COR-L47 (cell line): ENCODE measurements at places on chromosomes 7 and 10.

GRCh38 chr7:86914551-86914950 is 144.9 kb downstream of the ELAPOR2 start:
- DNase-seq, result peak; percentile 44

DNA sequence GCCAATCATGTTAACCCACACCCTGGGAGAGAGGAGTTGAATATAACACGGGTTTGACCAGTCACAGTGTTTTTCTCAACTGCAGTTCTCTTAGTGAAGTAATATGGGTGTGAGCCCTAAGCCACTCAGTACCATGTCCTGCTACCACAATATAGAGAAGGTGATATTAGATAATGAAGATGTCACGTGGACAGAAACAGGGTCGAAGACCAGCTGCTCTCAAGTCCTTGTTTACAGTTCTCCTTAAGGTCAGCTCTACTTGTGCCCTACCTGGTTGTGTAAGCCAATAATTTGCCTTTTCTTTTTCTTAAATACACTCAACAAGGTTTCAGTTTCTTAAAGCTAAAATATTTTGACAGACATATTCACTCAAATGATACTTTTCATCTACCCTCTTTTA is 128.3 kb upstream of the POT1 start:
- no peak for DNase-seq

DNA sequence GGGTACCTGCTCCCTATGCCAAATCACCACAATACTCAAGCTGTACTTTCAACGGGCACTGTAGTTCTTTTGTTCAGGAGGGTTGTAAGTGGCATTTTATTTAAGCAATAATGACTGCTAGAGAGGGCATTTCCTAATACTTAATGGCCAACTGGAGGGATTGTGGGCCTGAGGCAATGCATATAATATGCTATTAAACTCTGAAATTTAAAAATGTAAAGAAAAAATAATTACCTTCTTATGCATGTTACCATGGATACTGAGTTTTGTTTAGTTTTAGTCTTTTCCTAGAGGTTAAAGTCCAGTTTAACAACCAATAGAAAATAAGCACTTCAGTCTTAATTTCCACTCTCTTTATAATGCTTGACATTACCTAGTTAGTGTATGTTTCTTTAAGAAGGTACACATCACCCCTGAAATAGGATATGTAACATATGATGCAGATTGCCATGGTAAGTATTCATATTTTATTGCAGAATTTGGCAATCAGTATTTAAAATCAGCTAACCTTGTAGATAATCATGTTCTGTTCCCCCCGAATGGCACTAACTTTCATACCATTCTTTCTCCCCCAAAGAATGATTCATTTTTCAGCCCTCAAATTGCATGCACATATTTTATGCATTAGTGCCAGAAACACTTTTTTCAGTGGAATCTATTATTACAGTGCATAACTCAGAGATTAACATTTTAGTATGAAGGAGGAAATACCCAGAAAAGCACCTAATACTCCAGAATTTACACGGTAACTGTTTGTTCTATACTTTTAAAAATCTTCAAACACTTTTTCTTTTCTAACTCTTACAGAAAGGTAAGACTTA is 90.3 kb upstream of the ZNF438 start:
- DNase-seq, result no peak

DNA sequence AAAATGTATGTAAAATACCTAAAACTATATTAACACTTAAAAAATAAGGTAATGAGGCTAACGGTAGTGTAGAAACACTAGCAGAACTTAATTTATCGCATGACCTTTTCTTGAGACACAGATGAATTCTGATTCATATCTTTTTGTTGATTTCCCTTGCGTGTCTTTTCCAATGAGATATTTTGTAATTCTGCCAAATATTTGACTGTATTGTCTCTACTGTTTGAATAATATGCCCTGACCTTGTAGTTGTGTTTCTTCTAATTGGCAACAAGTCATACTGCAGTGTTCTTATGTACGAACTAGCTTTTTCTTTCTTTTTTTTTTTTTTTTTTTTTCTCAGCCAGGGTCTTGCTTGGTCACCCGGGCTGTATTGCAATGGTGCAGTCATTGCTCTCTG is 9.2 kb upstream of the ABCB1 start:
- DNase-seq, result no peak

DNA sequence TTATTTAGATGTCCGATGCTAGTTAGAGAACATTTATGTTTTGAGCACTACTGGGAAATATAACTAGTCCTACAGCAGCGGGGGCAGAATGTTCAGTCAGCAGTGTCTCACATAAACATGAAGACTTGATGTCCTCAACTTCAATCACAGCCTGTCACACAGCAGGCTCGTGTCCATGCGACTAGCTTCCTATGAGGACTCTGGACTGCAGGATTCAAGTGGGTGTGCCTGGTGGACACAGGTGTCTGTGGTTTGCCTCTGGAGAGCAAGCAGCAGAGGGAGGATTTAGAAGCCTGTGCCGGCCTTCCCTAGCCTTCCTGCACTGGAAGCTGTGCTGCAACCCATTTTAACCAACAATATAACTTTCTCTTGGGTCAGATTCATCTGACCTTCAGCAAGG is 30.0 kb upstream of the LANCL2 start:
- no peak for DNase-seq

GRCh38 chr10:44069573-44069972 is 315.3 kb downstream of the CXCL12 start:
- no peak for DNase-seq

DNA sequence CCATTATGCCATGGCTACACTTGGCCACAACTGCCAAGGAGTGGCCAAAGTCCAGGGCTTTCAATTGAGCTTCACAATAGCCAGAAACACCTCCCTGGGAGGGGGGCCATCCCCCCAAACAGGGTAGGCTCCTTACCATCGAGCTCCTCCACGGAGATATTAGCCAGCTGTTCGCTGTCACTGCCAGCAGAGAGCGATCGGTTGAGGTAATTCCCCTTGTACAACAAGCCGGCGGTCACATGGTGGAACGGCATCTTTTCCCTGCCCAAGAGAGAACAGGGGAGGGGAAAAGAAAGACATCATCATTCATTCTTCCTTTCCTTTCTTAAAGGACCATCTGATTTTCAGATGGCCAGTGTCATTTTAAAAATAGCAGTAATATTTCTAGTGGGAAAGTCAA is 133.6 kb downstream of the CALN1 start:
- DNase-seq, result no peak

DNA sequence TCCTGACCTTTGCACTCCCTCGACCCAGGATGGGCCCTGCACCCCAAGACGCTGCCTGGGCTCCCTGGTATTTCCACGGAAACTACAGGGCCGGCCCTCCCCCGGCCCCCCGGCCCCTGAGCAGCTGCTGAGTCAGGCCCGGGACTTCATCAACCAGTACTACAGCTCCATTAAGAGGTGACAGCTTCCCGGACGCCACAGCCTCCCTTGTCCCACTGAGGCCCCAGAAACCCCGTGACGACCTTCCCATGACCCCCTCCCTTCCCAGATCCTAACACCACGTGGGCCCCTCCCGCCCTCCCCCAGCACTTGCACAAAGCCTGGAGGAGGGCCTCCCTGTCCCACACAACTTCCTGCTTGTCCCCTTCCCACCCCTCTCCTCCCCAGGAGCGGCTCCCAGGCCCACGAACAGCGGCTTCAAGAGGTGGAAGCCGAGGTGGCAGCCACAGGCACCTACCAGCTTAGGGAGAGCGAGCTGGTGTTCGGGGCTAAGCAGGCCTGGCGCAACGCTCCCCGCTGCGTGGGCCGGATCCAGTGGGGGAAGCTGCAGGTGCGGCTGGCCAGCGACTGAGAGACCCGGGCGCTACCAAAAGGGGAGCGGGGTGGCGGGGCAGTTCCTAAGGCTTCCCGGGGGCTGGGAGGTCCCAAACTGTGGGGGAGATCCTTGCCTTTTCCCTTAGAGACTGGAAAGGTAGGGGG is 5.7 kb downstream of the NOS3 start:
- DNase-seq, result no peak

DNA sequence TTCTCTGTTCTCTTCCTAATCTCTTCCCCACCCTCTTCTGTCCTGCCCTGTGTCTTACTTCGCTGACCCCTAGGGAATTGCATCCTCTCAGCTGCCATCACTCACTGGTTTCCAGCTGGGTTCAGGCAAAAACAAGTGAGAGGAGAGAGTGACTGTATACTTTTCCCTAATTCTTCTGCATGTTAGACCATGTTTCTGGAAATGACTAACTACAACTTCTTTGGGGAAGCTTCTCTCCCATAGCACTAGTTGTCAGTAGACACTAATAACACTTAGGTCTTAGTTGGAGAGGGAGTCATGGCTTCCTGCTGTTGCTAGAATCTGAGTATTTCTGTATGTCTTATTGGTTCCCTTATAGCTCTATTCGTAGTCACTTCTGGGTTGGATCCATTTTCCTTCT is 299.0 kb upstream of the FZD1 start:
- no peak for DNase-seq

DNA sequence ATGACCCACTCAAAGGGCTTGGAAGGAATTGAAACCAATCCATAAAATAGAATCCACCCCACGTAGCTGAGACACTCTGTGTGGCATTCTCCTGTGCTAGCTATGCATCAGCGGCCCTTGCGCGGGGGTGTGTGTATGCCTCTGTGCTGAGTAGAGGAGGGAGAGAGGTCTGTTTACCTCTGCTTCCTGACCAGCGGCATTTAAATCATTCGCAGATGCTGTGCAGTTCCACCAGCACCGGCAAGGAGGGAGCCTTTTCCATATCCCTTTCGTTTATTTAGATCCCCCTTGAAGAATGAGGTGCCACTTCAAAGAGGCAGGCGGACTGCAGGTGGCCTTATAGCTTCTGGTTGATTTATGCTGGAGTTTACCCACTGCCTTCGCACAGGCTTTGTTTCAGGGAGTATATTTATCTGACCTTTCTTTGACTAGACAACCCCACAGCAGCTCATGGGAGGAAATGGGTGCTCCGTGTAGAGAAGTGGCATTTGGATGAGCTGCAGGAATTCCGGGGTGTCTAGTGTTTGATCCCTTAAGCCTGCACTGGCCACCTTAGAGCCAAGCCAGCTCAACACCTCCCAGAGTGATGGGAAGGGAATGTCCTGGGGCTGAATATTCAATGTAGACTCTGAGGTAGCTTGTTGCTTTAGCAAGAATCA is 11.4 kb downstream of the C10orf53 start:
- DNase-seq, result no peak

DNA sequence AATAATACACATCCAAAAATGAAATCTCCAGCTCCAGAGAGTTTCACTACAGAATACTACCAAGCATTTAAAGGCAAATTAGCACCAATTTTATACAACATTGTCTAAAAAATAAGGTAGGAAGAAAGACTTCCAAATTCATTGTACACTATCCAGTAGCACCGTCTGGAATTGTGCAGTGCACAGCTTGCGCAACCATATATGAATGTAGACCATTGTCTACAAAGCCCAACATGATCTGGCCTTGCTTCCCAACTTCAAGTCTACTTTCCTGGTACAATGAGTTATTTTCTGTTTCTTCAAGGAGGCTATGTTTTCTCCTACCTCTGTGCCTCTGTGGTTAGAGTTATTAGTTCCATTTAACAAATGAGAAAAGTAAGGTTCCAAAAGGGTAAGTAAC is 115.4 kb upstream of the FOXK1 start:
- DNase-seq, result no peak

DNA sequence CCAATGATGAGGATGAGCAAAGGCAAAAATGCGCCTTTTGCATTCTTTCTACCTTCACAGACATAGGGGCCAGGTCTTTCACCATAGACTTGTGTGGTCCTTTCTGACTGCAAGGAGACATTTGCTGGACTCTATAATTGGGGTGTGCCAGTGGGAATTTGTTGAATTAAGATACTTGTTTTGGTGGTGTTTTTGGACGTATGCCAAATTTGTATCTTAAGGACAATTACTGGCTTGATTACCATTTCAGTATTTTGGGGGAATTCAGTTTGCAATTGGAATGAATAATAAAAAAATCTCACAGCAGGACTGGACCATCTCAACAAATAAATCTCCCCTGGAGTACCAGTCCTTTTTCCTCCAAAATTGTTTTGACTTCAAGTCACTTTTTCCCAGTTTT is 47.9 kb downstream of the SND1 start:
- DNase-seq, result no peak

- DNase-seq, result peak; percentile 34
Measured at GRCh38 chr10:125531465-125531864, 151.5 kb downstream of the TEX36 start.

DNA sequence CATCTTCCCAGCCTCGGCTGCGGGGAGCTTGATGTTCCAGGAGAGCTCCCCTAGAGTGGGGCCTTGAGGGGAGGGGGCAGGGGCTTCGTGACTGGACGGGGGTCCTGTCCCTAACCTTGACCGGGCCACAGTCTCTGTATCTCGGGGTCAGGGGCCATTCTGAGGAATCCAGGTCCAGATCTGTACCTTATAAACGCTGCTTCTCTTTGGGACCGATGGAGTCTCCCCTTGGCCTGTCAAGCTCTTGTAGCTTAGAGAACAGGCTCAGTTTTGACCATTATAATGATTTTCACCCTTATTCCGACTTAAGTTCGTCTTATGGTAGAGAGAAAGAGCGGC is 831 bp downstream of the ZKSCAN5 start:
- DNase-seq, result no peak

GRCh38 chr7:19747740-19748339 is 25.6 kb downstream of the TMEM196 start:
- DNase-seq, result peak; percentile 56

GRCh38 chr7:54080971-54081370 is 461.2 kb upstream of the VSTM2A start:
- DNase-seq, result no peak

- DNase-seq, result no peak
Measured at GRCh38 chr7:13827716-13828115, 161.8 kb downstream of the ETV1 start.

DNA sequence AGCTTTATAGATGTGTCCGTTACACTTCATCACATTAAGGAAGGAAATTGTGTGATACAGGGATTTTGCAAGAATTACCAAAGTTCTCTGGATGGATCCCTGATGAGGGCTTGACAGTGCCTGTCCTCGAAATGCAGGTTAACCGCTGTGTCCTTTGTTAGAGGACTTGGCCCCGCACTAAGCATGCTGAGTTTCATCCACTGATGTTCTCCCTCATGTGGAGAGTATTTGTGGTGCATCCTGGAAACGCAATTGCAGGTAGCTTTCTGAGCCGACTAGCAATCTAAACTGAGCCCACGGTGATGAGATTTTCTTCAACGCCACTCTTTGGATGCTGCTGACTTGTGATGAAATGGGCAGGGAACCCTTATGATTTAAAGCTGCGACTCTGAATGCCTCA is 71.9 kb upstream of the STK17A start:
- no peak for DNase-seq

- no peak for DNase-seq
Measured at GRCh38 chr7:149468208-149468607, 7.3 kb upstream of the ZNF777 start.

- no peak for DNase-seq
Measured at GRCh38 chr10:1267568-1267967, 211.4 kb downstream of the WDR37 start.

GRCh38 chr7:15557186-15557585 is 4.6 kb downstream of the AGMO start:
- no peak for DNase-seq

GRCh38 chr7:3636131-3636860 is 335.2 kb downstream of the SDK1 start:
- no peak for DNase-seq

GRCh38 chr7:53062796-53063195 is 27.4 kb downstream of the POM121L12 start:
- DNase-seq, result no peak
